ENCODE measurements at places on chromosomes 5 and 9.

DNA sequence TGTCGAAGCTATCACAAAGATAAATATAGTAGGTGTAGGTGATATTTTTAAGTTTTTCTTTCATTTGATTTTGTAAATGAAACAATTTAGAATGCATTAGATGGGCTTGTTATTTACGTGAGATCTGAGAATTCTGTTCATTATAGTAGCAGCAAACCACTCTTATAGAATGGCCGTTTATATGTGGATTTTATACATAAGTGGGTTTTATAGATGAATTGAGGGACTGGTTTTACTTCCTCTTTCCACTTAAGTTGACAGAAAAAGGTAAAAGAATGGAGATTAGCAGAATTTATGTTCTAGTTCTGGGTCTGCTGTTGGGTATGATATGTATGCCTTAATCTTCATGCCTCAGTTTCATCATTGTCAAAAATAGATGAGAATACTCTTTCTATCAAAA, 5.6 kb downstream of the RMI1 start:
- DNase-seq: no peak
- H3K27me3 ChIP-seq: no peaks in the 10 kb centered on the region
- peaks cover 16% of the 10 kb centered on the region for H3K4me1 ChIP-seq
- H3K27ac ChIP-seq: no peak overlapping the region

DNA sequence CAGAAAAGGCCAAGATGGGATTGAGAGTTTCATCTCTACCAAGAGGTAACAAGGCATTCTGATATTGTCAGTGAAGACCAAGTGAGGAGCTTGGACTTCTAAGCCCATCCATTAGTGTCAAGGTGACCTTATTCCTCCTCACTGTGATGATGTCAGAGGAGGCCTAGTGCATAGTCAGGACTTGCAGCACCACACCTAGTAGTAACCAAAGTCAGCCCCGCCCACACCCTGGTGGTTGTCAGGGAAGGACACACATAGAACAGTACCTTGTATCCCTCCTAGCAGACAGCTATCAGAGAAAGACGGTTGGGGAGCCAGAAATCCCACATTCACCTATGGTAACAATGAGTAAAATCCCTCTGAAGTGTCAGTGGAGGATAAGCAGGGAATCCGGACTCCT, 111.7 kb downstream of the AP3B1 start:
- no peaks in the 10 kb centered on the region for H3K27me3 ChIP-seq
- no peak for DNase-seq
- H3K27ac ChIP-seq: no peak overlapping the region
- H3K4me1 ChIP-seq: no peaks in the 10 kb centered on the region
- peaks cover 3% of the 10 kb centered on the region for H3K36me3 ChIP-seq

DNA sequence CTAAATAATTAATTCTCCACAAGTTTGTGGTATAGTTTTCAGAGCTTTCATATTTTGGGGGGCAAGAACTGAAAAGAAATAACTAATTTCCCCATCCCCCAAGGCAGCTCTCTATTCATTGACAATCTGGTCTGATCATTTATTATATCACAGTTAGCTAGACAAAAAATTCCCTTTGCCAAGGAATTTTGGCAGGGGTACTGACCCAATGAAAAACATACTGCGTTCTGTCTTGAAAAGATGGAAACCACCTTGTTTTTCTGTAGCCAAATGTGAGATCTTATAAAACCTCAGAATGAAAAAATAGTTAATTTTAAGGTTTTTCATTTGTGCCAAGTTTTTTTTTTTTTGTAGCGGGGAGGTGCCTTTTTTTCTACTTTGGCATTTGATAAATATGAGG, 1008.9 kb downstream of the EFNA5 start:
- H3K4me3 ChIP-seq: no peak overlapping the region
- no peak overlapping the region for H3K27ac ChIP-seq
- no peaks in the 10 kb centered on the region for H3K4me1 ChIP-seq
- H3K27me3 ChIP-seq: no peaks in the 10 kb centered on the region
- no peaks in the 10 kb centered on the region for H3K36me3 ChIP-seq

DNA sequence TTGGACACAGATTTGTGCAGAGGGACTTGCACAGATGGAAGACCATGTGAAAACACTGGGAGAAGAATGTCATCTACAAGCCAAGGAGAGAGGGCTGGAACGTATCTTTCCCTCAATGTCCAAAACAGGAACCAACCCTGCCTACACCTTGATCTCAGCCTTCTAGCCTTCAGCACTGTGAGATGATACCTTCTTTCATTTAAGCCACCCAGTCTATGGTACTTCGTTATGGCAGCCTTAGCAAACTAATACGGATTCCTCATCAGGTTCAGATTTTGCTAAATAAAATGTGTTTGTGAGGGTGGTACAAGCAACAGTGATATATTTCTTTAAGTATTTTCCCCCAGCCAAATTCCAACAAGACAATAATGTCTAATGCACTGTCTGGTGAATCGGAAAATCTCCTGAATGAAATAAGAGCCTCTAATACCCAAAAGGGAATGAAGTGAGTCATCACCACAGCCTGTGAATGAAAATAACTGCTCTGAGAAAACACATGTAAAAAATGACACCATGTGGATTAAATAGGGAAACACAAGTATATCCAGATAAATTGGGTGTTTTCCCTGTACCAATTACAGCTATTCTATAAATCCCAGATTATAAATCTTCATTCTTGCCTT, 182.8 kb upstream of the TARS1 start:
- no peaks in the 10 kb centered on the region for H3K36me3 ChIP-seq
- H3K27ac ChIP-seq: no peak overlapping the region
- H3K4me1 ChIP-seq: no peaks in the 10 kb centered on the region
- no peak for DNase-seq
- no peak overlapping the region for H3K4me3 ChIP-seq

DNA sequence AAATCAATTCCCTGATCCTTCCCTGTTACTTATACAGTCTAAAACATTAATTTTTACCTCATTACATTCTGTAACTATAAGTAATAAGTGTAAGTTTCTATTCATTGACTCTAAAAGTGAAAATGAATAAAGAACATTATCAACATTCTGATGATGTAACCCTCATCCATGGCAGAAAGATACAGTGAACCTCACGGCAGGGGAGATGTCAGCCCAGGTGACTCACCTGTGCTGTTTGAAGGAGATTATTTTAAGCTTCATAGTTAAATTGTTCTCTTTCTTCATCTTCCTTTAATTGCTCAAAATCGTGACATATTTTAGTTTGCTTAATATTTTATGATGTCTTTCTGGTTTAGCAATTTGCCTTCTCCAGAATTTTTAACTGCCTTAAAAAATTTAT, 268.1 kb downstream of the FSTL4 start:
- H3K4me1 ChIP-seq: no peaks in the 10 kb centered on the region
- no peaks in the 10 kb centered on the region for H3K27me3 ChIP-seq
- no peaks in the 10 kb centered on the region for H3K36me3 ChIP-seq
- H3K27ac ChIP-seq: no peak overlapping the region
- DNase-seq: no peak

DNA sequence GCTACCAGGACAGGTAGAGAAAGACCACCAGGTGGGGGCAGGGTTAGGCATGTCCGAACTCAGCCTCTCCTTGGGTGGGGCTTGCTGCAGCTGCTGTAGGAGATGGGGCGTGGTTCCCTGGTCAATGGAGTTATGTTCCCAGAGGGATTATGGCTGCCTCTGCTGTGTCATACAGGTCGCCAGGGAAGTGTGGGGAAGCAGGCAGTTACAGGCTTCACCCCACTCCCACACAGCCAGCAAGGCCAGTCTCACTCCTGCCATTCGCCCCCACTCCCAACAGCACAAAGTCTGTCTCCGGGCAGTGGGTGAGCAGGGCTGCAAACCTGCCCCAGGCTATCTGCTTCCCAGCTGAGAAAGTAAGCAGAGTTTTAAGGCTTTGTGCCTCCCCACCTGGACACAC, 20.0 kb upstream of the CEP72 start:
- no peaks in the 10 kb centered on the region for H3K36me3 ChIP-seq
- no peak overlapping the region for H3K27ac ChIP-seq
- DNase-seq: no peak
- H3K4me3 ChIP-seq: no peak overlapping the region
- peaks cover 7% of the 10 kb centered on the region for H3K27me3 ChIP-seq

- peaks cover 22% of the 10 kb centered on the region for H3K4me1 ChIP-seq
- no peak for DNase-seq
- H3K27me3 ChIP-seq: no peaks in the 10 kb centered on the region
- no peak overlapping the region for H3K4me3 ChIP-seq
- H3K36me3 ChIP-seq: no peaks in the 10 kb centered on the region
Measured at GRCh38 chr5:128199611-128200010, 116.0 kb downstream of the SLC12A2 start.

DNA sequence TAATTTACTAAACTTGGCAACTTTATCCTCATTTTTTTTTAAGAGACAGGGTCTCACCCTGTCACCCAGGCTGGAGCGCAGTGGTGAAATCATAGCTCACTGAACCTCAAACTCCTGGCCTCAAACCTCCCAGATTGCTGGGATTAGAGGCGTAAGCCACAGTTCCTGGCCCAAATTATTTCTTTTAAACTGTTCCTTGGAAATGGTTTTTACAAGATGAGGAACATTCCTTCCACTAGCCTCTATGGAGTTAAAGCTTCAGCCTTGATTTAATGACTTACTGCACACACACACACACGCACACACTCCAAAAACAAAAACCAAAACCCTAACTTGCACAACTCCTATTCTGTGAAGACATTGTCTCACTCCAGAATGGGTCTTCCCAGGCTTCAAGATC, 77.2 kb upstream of the TARS1 start:
- H3K4me3 ChIP-seq: no peak overlapping the region
- no peaks in the 10 kb centered on the region for H3K4me1 ChIP-seq
- H3K36me3 ChIP-seq: no peaks in the 10 kb centered on the region
- no peaks in the 10 kb centered on the region for H3K27me3 ChIP-seq

GRCh38 chr5:54445691-54446378, 9.7 kb upstream of the HSPB3 start:
- peaks cover 12% of the 10 kb centered on the region for H3K4me1 ChIP-seq
- H3K27me3 ChIP-seq: no peaks in the 10 kb centered on the region
- DNase-seq: no peak
- H3K4me3 ChIP-seq: no peak overlapping the region
- no peak overlapping the region for H3K27ac ChIP-seq
